ENCODE measurements at places on chromosomes 7 and 10.

- DNase-seq = peak; percentile 51
Observed at GRCh38 chr10:128060341-128061250, 65.6 kb downstream of the MKI67 start.

DNA sequence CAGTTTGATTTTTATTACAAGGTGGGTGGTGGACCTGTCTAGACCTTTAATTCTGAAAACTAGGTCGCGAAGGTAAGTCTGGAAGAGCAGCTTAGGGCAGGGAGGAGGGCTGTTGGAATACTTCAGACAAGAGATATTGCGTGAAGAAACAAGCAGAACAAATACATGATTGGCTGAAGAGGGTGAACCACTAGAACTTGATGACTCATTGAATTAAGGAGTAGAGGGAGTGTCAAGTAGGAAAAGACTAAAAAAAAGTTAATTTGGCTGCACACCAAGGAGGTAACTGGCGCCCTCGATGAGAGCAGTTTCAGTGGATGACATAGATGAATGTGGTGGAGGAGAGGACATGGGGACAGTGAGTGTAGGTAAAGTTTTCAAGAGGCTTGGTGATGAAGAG, 41.3 kb downstream of the WNT2 start:
- DNase-seq = no peak

GRCh38 chr7:70935854-70936253, 196.1 kb upstream of the GALNT17 start:
- DNase-seq = no peak

GRCh38 chr10:45386657-45387056, 12.6 kb downstream of the ALOX5 start:
- no peak for DNase-seq

GRCh38 chr7:36523371-36524101, 133.9 kb downstream of the ANLN start:
- no peak for DNase-seq

DNA sequence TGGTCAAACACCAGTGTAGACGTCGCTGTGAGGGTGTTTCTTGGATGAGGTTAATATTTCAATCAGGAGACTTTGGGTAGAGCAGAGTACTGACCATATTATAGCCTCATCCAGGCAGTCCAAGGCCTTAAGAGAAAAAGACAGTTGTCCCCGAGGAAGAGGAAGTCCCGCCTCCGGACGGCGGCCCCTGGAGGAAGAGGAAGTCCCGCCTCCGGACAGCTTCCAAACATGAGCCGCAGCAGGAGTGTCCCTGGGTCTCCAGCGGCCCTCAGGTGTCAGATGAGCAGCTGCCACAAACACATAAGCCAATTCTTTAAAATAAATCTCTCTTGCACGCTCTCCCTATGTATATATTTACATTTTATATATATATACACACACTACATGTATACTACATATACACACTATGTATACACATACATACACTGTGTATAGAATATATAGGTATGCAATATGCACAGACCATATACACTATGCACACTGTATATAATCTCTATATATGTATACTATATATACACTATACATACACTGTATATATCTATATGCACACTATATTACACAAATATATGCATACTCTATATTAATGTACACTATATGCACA, 37.5 kb downstream of the PWWP2B start:
- DNase-seq = peak; percentile 89
